ENCODE measurements at places on chromosomes 3 and 15.

GRCh38 chr3:62187022-62187431 lies 186.3 kb downstream of the FEZF2 start:
- DNase-seq: no peak

DNA sequence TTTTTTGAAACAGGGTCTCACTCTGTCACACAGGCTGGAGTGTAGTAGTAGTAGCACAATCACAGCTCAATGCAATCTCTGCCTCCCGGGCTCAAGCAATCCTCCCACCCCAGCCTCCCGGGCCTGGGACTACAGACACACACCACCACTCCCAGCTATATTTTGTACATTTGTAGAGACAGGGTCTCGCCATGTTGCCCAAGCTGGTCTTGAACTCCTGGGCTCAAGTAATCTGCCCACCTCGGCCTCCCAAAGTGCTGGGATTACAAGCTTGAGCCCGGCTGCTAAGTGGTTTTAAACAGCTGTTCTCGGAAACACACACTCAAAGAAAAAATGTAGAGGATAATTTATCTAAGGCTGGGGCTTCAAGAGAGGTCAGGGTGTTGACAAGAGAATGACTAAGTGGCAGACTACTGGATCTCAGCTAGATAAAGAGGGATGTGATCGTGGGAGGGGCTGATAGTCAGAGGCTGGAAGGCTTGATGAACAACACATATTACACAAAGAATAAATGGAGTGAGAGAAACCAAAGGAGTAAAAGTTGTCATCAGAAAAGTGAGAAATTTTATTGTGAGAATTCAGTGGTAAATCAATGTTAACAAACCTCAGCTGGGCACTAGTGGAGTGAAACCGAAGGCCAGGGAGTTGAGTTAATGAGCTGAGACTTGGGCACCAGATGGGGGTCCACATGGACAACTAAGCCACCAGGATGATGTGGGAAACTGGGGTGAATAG lies 6.7 kb downstream of the CCR5AS start:
- no peak for DNase-seq

- DNase-seq: peak; percentile 39
Observed at GRCh38 chr3:18648868-18649462, 223.8 kb upstream of the SATB1 start.

DNA sequence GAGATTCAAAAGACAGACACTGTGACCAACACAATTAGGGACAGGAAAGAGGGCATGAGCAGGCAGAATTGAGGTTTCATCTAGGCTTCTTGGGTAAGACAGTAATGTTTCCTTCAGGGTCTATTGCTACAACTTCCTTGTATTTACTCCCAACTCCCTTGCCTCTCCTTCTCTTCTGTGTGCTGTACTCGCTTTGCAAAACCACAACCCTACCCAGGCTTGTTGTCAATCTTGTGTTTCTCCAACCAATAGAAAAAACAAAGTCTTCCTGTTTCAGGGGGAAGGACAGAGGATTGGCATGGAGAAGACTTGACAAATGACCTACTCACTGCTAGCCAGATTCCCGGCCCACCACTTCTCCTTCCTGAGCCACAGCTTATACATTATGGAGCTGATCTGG lies 36.3 kb upstream of the MASP1 start:
- DNase-seq: no peak

- DNase-seq: peak; percentile 76
Observed at GRCh38 chr3:122146466-122146865, 37.0 kb upstream of the CASR start.

DNA sequence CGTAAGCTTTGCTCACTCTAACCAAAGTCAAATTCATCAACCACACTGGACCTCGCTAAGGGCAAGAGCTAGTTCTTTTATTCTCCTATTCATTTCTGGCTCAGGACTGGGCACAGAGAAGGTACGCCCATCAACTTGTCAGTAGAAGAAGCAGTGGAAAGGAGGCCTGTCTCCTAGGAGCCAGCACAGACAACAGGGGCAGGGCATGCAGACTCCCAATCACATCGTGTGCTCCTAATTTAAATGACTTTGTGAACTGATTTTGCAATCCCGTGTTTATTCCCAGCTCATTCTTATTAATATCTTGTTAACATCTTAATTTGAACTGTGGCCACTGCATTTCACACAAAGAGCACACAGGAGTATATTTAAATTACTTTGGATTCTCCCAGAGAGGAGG lies 161.1 kb upstream of the BCL6 start:
- DNase-seq: no peak

- DNase-seq: no peak
Observed at GRCh38 chr3:132174500-132174899, 139.7 kb upstream of the CPNE4 start.

DNA sequence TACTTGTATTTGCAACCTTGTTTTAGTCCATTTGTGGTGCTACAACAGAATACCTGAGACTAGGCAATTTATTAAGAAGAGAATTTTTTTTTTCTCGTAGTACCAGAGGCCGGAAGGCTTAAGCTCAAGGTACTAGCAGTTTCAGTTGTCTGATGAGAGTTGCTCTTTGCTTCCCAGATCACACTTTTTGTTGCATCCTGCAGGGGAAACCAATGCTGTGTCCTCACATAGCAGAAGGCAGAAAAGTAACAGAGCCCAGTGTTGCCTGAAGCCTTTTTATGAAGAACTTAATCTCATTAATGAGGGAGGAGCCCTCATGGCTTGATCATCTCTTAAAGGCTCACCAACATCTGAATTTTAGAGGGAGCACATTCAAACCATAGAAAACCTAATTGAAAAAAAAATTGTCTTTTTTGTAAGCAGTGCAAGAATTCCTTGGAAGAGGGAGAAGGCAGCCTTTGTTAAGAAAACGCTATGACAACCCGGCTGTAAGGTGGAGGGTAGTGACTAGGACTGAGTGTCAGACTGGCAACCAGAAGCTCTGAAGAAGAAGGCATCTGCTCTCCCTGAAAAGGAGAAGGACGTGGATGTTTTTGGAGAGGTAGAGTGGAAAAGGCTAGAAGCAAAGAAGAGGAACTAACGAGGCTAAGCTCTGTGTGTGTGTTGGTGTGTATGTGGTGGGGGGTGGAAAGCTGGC lies 1245.3 kb downstream of the ROBO2 start:
- no peak for DNase-seq

- DNase-seq: no peak
Observed at GRCh38 chr3:8937064-8938020, 25.9 kb downstream of the RAD18 start.

GRCh38 chr3:127785711-127786265 lies 36.5 kb downstream of the MGLL start:
- DNase-seq: no peak

DNA sequence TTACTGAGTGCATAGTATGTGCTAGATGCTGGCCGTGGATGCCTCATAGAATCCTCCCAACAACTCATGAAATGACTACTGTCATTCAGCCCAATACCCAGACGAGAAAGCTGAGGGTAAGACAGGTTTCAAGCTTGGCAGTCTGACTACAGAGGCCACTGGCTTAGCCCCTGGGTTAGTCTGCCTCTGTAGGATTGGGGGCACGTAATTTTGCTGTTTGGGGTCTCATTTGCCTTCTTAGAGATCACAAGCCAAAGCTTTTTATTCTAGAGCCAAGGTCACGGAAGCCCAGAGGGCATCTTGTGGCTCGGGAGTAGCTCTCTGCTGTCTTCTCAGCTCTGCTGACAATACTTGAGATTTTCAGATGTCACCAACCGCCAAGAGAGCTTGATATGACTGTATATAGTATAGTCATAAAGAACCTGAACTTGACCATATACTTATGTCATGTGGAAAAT lies 1.0 kb upstream of the CCR5 start:
- DNase-seq: peak; percentile 56

DNA sequence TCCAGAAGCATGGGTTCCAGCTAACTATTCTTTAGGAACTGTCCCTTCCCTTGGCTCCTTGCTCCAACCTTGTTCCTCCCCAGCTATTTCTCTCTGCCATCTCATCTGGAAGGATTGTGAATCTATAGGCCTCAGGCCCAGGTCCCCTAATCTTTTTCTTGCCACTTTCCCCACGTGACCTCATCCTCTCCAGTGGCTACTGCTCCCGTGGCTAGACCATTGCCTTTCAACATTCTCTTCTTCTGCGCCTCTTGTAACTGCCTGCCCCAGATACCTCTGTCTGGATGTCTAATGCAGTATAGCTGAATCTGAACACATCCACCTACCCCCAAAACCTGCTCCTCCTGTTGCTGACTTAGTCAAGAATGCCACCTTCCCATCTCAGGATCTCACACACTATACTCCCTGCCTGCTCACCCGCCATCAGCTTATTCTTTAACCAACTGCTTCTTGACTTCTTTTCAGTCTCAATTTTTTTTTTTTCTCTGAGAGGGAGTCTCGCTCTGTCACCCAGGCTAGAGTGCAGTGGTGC lies 5.2 kb downstream of the GPX1 start:
- DNase-seq: no peak

GRCh38 chr3:151228666-151229040 lies 25.6 kb upstream of the GPR171 start:
- no peak for DNase-seq

GRCh38 chr3:157310329-157311052 lies 126.2 kb upstream of the PTX3 start:
- DNase-seq: no peak

- no peak for DNase-seq
Observed at GRCh38 chr3:36543276-36543997, 163.1 kb downstream of the STAC start.

- no peak for DNase-seq
Observed at GRCh38 chr3:54963641-54964040, 35.8 kb upstream of the LRTM1 start.

DNA sequence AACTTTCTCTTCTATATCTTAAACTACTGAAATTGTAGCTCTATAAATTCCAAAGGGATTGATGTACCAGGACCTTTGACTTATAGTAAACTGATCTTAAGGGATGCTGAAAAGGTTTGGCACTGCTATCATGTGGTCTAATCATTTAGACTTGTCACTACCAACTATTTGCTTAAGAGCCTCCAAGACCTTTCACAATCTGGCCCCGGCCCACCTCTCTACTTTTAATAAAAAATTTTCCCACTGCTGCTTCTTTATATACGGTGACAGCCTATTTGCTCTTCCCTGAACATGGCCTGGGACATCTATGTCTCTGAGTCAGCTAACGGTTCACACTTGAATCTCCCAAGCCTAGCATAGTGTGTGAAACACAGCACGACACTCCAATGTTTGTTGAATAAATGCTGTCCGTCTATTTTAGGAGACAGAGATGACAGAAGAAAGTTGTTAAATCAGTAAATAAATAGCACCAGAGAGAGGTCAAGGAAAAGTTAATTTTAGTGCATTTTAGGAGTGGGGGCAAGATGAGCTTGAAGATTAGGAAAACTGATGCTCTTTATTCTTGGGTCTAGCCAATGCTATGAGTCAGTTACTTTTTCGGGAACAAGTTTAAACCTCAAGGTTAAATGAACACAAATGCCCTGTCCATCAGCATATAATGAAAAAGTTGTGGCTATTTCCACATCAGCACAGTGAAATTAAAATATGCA lies 212.9 kb downstream of the TIGIT start:
- no peak for DNase-seq

DNA sequence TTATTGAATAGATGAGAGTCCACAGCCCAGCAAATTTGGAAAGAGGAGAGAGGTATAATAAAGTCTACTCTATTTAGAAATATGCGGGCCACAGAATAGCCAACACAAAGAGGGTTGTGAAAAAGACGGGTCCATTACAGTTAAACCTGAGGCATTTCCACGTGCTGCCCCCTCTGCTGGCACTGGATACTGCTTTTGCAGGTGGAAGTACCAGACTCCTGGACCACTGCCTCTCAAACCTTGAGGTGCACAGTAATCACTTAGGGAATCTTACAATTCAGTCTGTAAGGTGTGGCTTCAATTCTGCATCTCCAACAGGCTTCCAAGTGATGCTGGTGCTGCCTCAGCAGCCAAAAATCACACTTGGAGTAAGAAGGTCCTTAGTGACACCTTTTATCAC lies 3.0 kb upstream of the TFDP2 start:
- DNase-seq: no peak

GRCh38 chr15:85356276-85356675 lies 24.1 kb upstream of the AKAP13 start:
- DNase-seq: no peak

DNA sequence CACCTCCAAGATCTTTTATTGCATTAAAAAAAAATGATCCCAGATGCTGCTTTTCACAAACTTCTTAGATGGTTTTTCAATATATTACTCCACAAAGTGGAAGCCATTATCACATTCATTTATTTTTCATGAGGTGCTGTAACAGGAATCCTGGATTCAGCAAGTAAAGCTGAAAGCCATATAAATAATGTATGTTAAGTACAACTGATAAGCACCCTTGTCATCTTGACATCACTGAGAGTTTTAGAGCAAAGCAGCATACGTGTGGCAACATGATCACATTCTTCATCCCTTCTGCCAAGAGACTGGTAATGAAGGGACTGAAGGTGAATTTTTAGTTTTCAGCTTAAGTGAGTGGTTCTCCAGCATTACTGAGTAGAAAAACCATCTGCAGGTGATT lies 44.9 kb upstream of the LRRFIP2 start:
- DNase-seq: no peak

GRCh38 chr3:138492980-138493675 lies 58.7 kb downstream of the ESYT3 start:
- no peak for DNase-seq

- DNase-seq: no peak
Observed at GRCh38 chr15:48802257-48802656, 8.6 kb downstream of the CEP152 start.

DNA sequence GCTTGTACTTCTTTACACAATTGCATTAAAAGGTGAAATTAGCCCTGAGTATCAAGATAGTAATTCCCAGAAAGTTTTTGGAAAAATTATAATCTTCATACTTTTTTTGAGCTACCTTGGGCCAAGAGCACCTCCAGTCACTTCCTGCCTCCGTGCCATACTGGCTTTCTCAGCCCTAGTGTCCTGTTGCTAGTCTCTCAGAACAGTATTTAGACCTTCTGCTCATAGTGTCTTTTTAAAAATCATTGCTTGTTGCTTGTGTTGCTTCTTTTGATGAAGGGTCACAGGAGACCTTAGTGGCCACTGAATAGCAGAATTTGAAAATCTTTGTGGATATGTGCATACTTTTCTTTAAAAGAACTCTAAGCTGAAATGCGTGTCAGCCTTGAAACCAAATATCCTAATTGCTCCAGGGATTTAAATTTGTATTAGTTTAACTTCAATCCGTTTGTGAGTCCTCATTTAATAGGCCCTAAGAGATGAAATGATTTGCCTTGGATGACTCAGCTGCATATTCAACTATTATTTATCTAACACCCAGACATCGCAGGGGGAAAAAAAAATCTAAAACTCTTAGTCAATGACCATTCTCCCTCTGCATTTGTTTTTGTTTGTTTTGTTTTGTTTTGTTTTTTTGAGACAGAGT lies 29.1 kb upstream of the LXN start:
- no peak for DNase-seq

- no peak for DNase-seq
Observed at GRCh38 chr3:63344661-63345060, 66.6 kb downstream of the SYNPR start.
